ENCODE measurements at places on chromosomes 2 and 18.

- no peak for DNase-seq
Measured at GRCh38 chr2:2904721-2905350, 472.8 kb downstream of the EIPR1 start.

GRCh38 chr18:36635414-36636096 lies 193.2 kb downstream of the TPGS2 start:
- DNase-seq, result no peak

GRCh38 chr2:64853894-64854293 lies 135.3 kb upstream of the SLC1A4 start:
- no peak for DNase-seq

- DNase-seq, result no peak
Measured at GRCh38 chr2:190456833-190457232, 48.7 kb downstream of the MFSD6 start.

DNA sequence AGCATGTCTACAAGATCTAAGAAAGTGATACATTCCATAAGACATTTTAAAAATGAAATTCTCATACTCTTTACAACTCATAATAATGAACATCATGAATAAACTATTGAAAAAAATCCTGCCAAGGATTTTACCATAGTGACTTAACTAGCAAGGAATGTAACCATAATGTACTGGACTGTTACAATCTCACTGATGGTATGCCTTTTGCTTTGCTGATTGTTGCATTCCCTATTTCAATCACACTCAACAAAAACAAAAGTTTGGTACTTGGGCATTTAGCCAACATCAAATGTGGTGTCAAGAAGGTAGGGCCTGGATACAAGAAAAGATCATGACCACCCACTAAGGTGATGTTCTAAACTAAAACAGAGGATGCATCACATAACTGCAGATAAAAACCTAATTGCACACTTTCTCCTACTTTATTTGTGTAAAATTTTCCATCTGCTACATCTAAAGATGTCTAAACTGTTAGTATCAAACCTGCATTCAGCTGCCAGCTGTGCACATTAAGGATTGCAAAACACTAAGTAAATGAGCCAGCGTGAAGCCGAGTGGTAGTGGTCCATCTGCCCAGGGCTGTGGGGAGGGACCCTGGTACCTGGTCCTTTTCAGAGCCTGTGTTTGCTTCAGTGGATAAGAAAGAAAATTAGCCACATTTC lies 564.4 kb downstream of the ZEB2 start:
- DNase-seq, result no peak

DNA sequence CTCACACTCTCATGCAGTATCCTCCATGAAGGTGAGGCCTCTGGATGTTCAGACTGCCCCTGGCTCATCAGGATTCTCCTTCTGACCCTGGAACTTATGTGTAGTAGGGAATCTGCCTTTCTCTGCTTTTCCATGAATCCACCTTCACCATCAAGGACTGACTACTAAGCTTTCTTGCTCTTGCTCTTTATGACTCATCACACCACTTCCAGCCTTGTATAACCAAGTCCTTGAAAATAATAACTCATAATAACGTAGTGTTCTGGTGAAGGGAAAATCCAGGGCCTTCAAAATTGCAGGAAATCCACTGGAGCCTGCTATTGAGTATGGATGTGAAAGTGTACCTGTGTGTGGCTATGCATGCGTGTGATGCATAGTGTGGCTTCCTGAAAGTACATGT lies 11.3 kb upstream of the KCNS3 start:
- DNase-seq, result no peak

DNA sequence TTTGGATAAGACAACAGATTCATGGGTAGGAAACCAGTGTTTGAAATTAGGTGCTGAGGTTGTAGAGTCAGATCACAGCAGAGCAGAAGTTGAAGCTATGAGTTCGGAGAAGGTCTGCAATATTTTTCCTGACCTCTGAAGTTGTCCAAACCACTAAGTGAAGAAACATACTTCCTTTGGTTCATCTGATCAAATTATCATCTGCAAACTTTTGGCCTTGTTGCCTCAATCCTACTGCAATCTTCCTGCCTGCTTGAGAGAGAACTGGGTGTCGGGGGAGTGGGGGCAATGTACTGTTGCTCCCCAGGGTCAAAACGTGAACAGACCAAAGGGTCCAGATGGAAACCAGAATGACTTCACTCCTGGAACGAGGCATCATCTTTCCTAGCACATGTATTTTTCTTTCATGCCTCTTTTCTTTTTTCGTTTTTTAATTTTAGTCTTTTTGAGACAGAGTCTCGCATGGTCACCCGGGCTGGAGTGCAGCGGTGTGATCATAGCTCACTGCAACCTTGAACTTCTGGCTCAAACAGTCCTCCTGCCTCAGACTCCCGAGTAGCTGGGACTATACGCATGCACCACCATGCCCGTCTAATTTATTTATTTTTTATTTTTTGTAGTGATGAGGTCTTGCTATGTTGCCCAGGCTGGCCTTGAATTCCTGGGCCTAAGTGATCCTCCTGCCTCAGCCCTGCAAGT lies 42.7 kb downstream of the RAB31 start:
- no peak for DNase-seq

DNA sequence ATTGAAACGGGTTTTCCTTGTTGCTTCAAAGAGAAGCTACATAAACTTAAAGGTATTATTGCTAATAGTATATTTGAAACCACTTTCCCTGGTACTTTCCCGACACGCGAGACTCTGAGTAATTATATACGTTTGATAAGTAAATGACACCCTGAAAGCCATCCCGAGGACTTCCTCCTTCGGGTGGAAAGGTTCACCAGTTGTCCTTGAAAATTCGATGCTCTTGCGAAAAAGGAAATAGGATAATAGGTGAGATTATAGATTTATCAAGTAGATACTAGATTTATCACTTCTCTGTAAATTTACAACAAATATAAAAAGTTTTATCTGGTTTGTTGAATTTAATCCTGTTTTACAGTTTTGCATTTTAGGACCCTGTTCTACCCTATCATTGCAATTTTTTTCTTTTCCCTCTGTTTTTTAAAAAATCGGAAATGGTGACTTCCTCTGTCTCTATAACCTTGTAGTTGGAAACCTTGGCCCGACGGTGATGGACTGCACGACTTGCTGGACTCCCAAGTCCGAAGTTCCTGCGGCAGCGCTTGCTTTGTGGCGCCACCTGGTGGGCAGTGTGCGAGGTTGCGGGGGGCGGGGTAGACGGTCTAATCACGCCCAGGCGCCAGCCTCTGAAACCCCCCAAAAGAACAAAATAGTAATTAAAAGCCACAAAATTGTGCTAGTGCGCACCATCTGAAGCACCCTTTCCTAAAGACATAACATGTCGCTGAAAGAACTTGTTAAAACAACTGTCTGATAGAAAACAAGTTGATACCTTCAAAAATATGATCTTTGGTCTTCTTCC lies 972 bp upstream of the DLX2 start:
- DNase-seq, result no peak

DNA sequence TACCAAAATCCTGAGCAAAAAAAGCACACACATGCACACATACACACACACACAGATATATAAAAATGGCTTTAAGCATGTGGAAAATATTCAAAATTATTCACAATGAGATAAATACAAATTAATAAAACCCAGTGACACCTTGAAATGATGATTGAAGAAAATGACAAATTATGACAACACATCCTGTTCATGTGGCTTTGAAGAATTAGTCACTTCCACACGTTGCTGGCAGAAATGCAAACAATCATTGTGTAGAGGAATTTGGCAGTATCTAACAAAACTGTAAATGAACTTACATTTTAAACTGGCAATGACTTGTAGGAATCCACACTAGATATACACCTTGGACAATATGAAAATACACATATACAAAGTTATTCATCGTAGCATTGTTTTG lies 95.8 kb upstream of the RGPD4 start:
- DNase-seq, result no peak

- DNase-seq, result no peak
Measured at GRCh38 chr2:12192762-12193161, 446.3 kb downstream of the LPIN1 start.

GRCh38 chr2:149765636-149766035 lies 178.1 kb upstream of the MMADHC start:
- no peak for DNase-seq

DNA sequence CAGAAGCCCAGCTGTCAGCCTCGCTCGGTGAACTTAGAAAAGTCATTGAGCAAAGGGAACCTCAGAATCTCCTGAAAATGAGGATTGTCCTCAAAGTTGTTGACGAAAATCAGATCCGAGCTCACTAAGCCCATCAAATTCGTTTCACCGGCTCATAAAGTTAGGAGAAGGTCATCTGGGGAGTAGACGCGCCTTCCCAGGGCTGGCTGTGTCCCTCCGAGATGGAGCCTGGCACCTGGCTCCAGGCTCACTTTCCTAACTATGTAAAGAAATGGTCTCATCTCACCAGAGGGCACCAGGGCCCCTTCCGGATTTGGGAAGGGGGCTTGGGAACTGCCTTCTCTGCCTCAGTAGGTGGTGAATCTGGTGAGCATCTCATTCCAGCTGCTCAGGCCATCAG lies 145.5 kb downstream of the PXDN start:
- no peak for DNase-seq

- no peak for DNase-seq
Measured at GRCh38 chr2:47056868-47057686, 98.0 kb downstream of the STPG4 start.

DNA sequence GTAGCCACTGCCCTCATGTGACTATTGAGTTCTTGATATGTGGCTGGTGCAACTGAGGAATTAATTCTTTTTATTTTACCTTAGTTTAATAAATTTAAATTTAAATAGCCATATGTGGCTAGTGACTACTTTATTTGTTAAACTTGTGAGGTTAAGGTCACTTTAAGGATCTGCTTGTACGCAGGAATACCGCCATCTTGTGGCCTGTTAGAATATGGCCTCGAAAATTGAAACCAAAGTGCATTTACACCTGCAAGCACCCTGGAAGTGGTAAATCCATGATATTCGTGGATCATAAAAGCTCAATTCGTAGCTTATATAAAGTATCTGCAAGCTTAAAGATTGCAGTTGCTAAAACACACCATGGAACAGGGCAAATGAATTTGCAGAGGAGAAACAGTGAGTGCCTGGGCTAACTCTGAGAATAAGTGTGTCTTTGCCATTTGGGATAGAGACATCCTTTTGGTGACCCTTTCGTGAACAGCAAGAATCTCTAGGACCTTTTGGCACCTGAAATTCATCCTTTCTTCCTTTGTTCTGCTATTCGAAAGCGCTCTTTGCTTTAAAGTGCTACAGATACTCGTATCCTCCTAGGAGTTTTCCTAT lies 59.9 kb upstream of the REG3A start:
- no peak for DNase-seq

- no peak for DNase-seq
Measured at GRCh38 chr2:84175970-84176369, 283.1 kb downstream of the SUCLG1 start.

GRCh38 chr2:237491515-237492118 lies 4.6 kb downstream of the MLPH start:
- DNase-seq, result no peak

DNA sequence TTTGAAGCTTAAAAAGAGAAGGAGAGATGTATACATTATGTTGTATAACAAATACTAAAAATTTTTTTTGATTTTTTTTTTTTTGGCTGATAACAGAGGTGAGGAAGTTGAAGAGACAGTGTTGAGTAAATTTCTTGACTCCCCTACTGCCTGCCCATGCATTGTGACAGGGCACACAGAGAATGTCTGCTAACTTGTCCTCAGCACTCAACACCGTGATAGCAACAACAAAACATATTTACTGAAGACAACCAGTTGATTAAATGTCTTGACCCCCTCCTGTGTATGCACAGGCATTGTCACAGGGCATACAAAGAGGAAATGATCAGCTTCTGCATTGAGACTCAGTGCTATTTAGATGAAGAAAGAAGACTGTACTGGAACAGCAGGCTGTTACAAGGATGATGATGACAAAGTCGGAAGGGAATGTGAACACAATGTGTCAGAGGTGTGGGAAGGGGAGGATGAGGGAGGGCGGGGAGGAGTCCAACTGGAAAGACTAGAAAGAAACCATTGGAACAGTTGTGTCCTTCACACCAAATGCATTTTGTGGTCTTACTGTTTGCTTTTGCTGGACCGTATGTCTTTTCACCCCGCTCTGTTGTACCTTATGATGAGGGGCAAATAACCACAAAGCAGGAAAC lies 89.5 kb downstream of the CERS6 start:
- DNase-seq, result no peak

- no peak for DNase-seq
Measured at GRCh38 chr18:22912149-22912548, 21.0 kb upstream of the RBBP8 start.

- no peak for DNase-seq
Measured at GRCh38 chr2:79832511-79833234, 319.8 kb downstream of the CTNNA2 start.

GRCh38 chr18:56481751-56482150 lies 156.6 kb downstream of the TXNL1 start:
- DNase-seq, result no peak

GRCh38 chr2:46545015-46545839 lies 65.9 kb downstream of the TMEM247 start:
- DNase-seq, result no peak

GRCh38 chr2:197141702-197142473 lies 168.7 kb downstream of the ANKRD44 start:
- no peak for DNase-seq

GRCh38 chr18:48750485-48751175 lies 200.1 kb downstream of the SMAD7 start:
- DNase-seq, result no peak

DNA sequence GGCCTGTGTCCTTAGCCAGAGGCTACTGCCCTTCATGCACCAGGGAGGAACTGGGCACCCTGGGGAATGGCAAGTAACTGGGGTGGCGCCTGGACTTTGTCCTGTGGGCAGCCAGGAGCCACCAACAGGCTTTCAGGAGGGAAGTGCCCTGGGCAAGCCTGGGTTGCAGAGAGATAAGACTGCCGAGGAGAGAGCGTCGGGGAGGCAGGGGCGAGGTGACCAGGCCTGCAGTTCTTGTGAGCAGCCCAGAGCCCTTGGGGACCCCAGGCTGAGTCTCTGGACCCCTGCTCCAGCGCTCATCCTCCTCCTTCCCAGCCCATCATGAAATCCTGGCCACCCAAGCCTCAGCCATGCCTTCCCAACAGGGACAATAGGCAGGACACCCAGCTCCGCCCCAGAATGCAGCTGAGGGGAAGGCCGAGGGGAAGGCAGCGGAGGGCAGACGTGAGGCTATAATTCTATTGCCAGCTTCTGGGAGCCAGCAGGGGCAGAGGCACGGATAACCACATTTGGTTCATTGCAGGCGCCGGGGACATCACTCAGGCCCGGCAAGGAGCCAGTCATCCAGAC lies 25.1 kb downstream of the ADRA2B start:
- DNase-seq, result no peak

DNA sequence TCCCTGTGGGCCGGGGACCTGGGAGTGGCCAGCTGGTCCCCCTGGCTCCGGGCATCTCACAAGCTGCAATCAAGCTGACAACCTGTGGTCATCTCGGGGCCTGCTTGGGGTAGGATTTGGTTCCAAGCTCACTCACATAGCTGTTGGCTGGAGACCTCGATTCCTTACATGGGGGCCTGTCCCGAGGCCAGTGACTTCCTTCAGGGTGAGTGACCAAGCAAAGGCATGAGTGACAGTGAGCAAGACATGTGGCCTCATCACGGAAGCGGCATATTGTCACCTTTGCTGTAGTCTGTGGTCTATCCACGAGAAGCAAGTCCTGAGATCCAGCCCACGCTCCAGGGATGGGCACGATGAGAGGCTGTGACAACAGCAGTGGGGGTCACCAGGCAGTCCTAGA lies 131.4 kb upstream of the ID2 start:
- no peak for DNase-seq

All from stimulated activated CD4-positive, alpha-beta T cell treated with anti-CD3 and anti-CD28 coated beads, Interleukin-1b, Interleukin-23, amount 100 ng/mL, for 24 hours (primary cell).